ENCODE measurements at places on chromosomes 7 and 10.

- DNase-seq: no peak
Observed at GRCh38 chr10:106500041-106500924, 664.2 kb downstream of the SORCS1 start.

GRCh38 chr10:119283818-119284217 is 76.4 kb downstream of the GRK5 start:
- no peak for DNase-seq

GRCh38 chr10:48804740-48805182 is 120.1 kb downstream of the WDFY4 start:
- no peak for DNase-seq

DNA sequence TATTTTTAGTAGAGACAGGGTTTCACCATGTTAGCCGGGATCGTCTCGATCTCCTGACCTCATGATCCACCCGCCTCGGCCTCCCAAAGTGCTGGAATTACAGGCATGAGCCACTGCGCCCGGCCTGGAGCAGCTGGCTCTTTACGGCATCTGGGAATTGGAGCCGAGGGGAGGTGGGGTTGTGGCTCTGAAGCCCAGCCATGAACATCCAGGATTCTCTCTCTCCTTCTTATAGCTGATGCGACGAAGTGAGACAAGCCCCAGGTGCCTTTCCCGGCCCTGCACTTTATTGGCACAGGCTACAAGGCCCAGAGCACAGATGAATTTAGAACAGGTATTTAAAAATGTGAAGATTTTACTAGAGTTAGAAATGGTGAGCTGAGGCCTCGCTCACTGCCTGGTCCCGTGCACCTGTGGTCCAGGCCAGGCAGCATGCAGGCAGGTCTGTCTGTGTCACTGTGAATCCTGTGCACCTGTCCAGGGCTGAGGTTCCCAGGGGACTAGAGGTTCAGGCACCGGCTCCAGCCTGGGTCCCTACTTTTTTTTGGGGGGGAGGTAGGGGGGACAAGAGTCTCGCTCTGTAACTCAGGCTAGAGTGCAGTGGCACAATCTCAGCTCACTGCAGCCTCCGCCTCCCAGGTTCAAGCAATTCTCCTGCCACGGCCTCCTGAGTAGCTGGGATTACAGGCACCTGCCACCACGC is 379.7 kb upstream of the FOXK1 start:
- no peak for DNase-seq

GRCh38 chr10:26331371-26331770 is 106.8 kb upstream of the APBB1IP start:
- DNase-seq: no peak

DNA sequence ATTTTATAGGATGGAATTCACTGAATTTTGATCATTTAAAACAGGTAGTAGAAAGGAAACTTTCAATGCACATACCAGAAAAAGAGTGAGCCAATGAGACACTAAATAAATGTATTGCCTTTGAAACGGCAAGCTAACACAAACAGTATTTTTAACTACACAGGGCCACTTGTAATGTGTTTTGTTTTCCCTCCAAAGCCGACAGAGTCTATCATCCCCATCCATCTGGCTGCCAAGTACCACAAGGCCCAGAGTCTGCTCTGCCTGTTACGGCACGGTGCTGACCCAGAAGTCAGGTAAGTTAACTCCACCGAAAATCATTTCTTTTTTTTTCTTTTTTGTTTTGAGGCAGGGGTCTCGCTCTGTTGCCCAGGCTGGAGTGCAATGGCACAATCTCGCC is 1.5 kb downstream of the ANKRD61 start:
- DNase-seq: no peak

DNA sequence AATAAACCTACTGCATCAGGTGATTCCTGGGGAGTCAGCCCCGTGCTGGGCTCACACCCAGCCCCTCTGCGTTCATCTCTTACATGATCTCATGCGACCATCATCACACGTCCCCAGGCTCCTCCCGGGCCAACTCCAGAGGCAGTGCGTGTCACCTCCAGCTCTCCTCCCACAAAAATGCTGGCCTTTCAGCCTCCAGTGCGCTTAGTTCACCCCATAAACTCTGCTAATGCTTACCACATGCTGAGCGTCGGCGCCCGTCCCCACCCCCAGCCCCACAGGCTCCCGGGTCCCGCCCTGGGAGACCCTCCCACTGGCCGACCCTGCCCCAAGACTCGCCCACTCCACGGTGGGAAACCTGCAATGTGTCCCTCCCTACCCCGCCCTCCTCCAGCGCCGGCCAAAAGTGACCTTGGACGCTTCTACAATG is 816 bp upstream of the SDK1 start:
- no peak for DNase-seq

DNA sequence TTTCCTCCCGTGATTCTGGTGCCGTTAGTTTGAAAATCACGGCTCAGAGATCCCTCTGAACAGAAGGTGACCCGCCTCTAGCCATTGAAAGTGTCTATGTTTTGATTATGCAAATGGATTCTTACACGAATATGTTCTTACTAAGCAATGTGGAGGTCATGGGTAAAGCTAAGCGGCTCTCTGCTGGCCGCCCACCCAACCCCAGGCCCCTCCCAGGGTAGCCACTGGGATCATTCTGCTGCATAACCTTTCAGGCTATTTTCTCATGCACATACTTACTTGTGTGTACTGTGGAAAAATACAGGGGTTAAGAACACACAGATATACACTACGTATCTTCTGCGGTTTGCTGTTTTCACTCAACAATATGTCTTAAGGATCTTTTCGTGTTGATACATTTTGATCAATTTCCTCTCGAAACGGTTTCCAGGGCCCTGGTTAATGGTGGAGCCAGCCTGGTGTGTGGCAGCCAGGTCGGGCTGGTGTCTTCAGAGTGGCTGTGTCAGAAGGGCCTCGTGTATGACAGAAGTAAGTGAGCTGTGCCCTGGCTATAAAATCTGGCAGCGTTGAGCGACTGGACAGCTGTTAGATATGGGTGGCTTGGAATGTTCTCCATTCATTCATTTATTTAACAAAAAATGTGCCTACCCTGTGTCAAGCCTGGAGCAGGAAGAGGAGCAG is 29.9 kb downstream of the ZNF783 start:
- no peak for DNase-seq

DNA sequence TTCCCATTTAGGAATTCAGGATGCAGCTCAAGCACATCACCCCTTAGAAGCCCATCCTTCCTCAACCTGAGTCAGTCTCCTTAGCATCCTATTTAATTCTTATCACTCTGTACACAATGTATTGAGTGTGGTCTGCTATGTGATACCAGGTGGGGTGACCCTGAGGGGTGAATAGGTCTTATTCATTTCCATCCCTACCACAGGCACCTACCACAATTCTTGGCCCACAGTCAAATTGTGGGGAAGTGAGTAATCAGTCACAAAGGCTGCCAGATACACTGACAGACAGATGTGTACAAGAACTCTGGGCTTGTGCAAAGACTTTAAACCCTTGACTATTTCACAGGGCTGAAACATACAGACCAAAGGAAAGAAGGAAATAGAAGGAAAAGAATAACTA is 560.5 kb downstream of the PARD3 start:
- DNase-seq: no peak

DNA sequence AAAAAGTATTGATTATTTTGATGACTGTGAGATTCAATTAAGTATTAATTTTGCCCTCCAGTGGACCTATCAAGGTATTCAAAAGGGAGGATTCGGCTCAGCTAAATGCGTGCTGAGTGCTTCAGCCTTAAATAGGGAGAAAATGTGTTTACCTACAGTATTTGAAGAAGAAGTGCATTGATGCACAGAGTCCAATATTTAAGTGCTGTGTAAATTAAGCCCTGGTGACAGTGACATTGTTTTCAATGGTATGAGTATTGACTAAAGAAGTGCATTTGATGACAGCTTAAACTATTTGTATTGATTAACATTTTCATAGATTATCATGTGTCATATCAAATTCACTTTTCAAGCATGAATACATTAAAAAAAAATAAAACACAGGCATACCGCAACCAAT is 106.6 kb downstream of the POU6F2 start:
- no peak for DNase-seq

GRCh38 chr7:123770378-123770777 is 21.6 kb upstream of the WASL start:
- no peak for DNase-seq

GRCh38 chr7:134910968-134911367 is 75.3 kb upstream of the AGBL3 start:
- DNase-seq: no peak

DNA sequence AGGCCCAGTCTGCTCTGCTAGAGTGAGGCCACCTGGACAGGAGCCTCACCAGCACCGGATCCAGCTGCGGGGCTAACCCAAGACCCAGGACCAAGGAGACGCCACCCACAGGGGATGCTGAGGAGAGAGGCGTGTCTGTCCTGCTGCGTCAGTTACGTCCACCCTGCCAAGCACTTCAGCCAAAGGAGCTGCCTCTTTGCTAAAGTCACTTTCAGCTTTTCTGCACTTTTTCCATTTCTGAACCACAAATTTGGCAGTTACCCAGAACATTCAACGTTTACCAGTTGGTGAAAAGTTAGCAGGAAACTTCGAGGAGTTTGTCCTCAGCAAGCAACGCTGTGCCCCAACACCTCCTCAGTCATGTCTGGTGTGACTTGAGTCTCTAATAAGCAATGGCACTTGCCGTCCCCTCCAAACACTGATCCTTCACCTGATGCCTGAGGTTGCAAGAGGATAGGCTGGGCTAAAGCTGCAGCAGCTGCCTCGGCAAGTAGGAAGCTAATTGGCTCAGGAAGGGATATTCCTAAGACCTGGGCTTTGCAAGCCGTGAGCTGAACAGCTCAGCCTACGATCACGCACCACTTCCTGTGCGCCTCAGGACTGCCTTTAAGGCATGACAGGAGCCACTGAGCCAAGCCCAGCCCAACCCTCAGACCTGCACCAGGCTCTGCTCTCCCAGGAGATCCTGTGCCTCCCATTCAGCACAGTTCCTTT is 40.1 kb downstream of the KCNH2 start:
- DNase-seq: no peak
